ENCODE measurements at places on chromosomes 2 and 18.

- no peak for DNase-seq
Observed at GRCh38 chr18:65206551-65207260, 544.1 kb upstream of the CDH7 start.

GRCh38 chr2:204486805-204487204 lies 58.5 kb upstream of the PARD3B start:
- peak; percentile 64 for DNase-seq

GRCh38 chr2:220985561-220985960 lies 586.5 kb downstream of the EPHA4 start:
- DNase-seq, result no peak

DNA sequence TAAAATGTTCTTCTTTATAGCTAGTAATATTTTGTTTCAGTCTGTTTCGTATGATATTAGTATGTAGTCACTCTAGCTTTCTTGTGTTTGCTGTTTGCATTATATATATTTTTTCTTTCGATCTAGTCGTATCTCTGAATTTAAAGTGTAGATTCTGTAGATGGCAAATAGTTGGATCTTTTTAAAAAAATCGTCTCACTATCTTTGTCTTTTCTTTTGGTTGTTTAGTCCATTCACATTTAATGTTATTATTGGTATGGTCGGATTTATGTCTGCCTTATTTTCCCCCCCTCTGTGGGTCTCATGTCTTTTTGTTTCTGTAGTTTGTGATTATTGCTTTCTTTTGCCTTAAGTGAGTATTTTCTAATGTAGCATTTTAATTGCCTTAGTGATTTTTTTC lies 84.3 kb downstream of the AGPS start:
- DNase-seq, result no peak

- DNase-seq, result no peak
Observed at GRCh38 chr2:35347561-35347960, 1008.0 kb upstream of the CRIM1 start.

DNA sequence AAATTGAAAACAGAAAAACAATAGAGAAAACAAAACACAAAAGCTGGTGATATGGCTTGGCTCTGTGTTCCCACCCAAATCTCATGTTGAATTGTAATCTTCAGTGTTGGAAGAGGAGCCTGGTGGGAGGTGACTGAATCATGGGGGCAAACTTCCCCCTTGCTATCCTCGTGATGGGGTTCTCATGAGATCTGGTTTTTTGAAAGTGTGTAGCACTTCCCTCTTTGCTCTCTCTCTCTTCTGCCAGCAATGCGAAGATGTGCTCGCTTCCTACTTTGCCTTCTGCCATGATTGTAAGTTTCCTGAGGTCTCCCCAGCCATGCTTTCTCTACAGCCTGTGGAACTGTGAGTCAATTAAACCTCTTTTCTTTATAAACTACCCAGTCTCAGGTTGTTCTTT lies 112.3 kb upstream of the UXS1 start:
- DNase-seq, result no peak

- peak; percentile 34 for DNase-seq
Observed at GRCh38 chr18:58447402-58448095, 181.3 kb downstream of the ALPK2 start.

GRCh38 chr18:62403120-62403519 lies 78.0 kb downstream of the TNFRSF11A start:
- no peak for DNase-seq

- DNase-seq, result no peak
Observed at GRCh38 chr2:128467321-128467969, 148.8 kb upstream of the HS6ST1 start.
